ENCODE measurements at places on chromosomes 1 and 21.
A peak's percentile ranks its signal among the peaks of the same experiment; 100 is the strongest.

DNA sequence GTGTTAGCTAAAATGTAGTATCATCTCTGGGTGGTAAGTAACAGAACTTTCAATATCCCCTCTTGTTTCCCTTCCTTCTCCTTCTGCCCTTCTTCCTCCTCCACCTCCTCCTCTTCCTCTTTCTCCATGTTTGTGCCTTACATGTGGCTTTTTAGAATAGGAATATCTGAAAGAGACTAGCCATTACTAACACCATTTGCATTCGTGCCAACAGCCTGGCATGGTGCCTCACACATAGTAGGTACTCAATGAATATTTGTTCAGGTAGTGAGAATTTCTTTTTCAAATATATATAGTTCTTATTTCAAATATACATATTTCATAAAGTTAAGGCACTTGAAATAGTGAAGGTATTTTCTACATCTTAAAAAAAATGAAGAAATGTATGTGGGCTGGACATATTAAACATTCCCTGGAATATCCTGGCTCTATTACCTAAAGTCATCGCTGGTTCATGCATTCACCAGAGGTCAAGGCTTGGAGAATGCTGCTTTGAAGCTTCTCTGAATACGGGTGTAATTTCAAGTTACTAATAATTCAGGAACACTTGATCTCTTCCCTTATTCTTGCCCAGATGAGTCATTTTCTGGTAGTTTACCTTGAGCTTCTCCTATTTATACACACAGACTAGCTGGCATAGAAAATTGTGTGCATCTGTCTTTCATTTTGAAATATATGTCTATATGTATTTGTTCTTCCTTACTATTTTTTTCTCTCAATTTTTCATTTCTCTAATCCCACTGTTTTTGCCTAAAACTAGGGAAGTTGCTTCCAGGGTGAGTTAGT lies 319.4 kb downstream of the TGFB2 start:
- no peak for DNase-seq

- DNase-seq: no peak
Observed at GRCh38 chr1:61399199-61399598, 316.8 kb downstream of the NFIA start.

GRCh38 chr1:224052772-224053171 lies 61.1 kb upstream of the FBXO28 start:
- no peak for DNase-seq

DNA sequence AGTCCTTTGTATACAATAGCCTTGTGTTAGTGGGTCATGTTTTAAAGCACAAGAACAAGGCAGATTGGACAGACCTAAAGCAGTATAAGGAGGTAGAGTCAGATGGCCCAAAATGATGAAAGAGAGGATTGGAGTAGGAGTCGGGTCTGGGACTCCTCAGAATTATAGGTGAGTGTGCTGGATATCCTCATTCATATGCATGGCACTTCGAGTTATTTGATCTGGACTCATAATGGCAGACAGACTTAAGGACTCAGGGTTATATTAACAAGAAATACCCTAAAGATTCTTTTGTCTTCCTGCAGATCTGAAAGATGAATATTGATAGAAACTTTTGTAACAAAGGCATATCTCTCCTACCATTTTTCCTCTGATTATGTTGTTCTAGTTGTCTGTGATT lies 92.7 kb downstream of the GABPA start:
- no peak for DNase-seq

DNA sequence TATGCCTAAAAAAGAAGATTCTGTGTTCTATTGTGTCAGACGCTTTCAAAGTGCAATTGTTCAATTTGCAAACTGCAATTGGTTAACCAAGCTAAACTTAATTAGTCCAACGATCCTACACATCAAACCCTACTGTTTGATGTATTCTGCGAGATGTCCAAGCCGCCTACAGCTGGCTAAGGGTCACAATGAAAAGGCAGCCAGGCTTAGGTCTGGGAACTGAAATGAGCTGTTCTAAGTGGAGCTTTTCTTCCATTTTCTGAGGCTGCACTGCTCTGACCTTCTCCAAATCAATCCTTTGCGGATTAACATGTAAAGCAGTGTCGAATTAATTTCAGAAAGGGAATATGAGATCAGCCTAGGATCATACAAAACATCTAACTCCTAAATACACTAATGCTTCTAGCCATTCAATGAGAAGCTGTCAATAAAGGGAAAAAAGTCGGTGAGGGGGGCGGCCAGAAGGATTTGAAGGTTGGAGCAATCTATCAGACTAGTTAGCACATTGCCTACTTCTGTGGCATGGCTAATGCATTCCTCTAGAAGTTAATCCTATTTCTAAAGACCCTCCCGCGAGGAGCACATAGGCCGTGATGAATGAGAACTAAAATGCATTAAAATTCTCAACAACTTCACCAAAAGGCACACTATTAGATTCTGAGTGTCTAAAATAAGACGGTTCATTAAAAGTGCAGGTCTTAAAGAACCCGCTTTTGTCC lies 119.0 kb downstream of the SIM2 start:
- no peak for DNase-seq

GRCh38 chr21:33152732-33153130 lies 77.0 kb upstream of the IFNAR2 start:
- no peak for DNase-seq

- no peak for DNase-seq
Observed at GRCh38 chr1:238961790-238962189, 424.6 kb upstream of the CHRM3 start.

GRCh38 chr1:20068722-20069121 lies 1.3 kb upstream of the PLA2G5 start:
- DNase-seq: no peak

- DNase-seq: no peak
Observed at GRCh38 chr1:231736464-231736863, 109.9 kb downstream of the DISC1 start.

DNA sequence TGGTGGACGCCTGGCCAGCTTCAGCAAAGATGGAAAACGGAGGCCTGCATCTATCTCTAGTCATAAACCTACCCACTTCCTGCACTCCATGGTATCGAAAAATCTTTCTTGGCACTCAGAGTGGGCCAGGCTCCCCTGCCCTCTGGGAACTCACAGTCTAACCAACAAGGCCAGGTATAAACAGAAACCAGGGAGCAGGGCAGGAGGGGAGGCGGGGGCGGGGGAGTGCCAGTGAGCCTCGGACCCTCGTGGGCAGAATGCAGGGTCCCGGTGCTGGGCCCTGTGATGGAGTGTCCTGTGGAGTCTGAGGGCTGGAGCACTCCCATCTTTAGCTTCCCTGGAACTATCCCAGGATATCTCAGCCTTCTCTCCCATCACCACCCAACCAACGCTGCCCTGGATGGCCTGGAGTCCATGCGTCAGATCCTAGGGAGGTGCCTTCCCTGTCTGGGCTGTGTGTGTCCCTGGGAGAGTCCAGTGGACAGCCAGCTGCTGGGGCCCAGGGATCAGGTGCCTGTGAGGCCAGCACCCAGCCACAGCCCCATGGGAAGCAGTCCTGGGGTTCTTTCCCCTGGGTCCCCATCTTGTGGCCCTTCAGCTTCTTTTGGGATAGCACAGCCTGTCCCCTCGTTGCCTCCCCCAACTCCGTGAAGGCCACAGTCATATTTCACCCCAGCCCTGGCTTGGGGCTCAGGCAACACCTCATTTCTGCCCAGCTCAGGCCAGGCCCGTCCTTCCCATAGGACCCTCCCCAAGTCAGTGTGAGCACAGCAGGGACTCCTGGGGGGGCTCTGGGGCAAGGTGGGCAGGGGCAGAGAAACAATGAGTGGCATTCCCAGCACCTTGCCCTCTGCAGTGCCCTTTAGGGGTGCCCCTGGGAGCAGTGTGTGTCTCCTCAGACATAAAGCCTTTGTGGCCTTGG lies 1.1 kb upstream of the EPS8L3 start:
- DNase-seq: no peak

- no peak for DNase-seq
Observed at GRCh38 chr1:116503546-116504307, 67.1 kb downstream of the CD58 start.

- no peak for DNase-seq
Observed at GRCh38 chr21:15014221-15014620, 50.6 kb downstream of the NRIP1 start.

- DNase-seq: no peak
Observed at GRCh38 chr1:156928043-156928602, 7.7 kb downstream of the LRRC71 start.

DNA sequence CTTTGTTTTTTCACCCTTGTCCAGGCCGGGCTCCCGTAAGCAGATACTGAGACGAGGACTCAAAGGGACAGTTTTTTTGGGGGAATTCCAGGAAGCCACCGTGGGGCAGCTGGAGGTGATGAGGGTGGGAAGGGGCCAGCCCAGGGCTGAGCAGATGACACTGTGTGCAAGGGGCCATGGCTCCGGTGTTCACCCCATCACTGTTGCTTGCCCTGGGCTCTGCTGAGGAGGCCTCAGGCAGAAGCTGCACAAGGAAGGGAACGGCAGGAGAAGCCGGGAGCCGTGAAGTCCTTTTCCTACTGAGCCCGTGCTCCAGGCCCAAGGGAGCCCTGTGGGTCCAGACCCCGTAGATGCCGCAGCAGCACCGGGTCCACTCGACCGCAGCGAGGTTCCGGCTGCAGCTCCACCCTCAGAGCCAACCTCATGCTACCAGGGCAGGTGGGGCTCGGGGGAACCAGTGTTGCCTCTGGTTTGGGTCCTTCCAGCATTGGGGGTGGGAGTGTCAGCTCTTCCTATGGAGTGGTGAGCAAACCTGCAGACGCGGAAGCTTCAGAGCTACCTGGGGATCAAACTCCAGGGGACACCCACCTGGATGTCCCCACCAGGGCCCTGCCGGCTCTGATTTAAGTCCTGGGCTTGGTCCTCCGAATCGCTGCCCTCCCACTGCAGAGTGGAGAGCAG lies 4.3 kb upstream of the CALML6 start:
- no peak for DNase-seq

GRCh38 chr1:45895406-45895805 lies 92.0 kb downstream of the MAST2 start:
- no peak for DNase-seq

- no peak for DNase-seq
Observed at GRCh38 chr1:220767312-220768125, 19.2 kb upstream of the MTARC1 start.

DNA sequence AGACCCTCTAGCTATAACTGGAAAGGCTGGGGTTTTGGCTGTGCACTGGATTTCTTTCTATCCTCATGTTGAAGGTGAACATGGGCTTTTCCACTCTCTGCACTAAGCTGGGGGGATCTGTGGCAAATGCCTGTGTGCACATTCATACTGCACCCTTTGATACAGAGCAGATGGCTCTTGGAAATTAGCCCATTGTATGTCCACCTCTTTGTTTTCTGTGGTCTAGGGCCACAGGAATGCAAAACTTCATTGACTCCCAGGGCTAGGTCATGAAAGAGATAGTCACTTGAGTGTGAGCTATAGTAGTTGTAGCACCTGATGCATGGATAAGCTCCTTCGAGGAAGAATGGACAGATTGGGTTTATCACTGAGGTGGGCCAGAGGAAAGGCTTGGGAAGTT lies 5.7 kb upstream of the OR14A16 start:
- no peak for DNase-seq

DNA sequence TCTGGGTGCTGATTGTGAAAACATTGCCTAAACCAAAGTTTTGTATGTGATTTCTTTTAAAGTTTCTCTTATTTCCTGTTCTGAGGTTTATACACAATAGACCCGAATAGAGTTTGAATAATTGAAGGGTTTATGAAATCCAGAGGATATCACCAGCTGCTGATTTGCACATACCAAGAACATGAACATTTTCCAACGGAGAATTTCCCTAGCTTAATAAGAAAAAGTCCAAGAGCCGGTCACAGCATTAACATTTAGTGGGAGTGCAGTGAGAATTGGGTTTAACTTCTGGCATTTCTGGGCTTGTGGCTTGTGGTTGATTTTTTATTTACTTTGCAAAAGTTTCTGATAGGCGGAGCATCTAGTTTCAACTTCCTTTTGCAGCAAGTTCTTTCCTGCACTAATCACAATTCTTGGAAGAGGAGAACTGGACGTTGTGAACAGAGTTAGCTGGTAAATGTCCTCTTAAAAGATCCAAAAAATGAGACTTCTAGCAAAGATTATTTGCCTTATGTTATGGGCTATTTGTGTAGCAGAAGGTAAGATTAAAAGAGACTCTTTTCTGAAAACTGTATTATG lies at the start of gene CFH:
Gene CFH, plus strand, starts transcription at position 407 of the 579 bp plus-strand sequence. Its CDS starts 75 bp downstream, at position 482.
- DNase-seq: no peak

GRCh38 chr21:17446737-17447136 lies 66.1 kb upstream of the CXADR start:
- DNase-seq: no peak

- peak; percentile 53 for DNase-seq
Observed at GRCh38 chr1:205670150-205670446, 10.2 kb downstream of the SLC45A3 start.

DNA sequence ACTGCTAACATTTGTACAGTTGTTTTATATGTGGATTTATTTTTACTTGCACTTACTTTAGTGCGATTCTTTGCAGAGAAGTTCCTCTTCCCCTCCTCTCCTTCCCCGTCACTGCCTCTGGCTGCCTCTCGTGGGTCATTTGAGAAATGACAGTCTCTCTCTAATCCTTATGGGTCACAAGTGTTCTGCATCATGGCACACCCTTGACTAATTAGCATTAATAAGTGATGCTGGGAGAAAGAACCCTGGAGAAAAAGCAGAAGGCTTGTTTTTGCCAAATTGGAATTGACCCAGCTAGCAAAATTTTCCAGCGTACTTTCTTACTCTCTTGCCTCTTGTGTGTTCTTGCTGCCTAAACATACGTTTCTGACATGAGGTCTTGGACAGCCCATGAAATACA lies 301.2 kb downstream of the DUSP10 start:
- DNase-seq: peak; percentile 29

DNA sequence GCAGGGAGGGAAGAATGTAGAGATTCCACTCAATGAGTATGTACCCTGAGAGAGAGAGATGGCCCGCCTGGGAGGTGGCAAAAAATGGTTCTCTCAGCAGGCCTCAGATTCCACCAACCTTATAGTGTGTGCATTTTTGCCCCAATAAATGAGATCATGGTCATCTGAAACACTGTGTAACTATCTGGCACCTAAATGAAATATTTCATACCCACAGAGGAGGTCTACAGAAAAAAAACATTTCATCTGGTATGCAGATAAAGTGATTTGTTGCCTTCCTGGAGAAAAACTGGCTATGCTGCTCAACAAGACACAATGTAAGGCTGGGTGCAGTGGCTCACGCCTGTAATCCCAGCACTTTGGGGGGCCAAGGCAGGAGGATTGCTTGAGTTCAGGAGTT lies 4.9 kb downstream of the TMCO2 start:
- DNase-seq: no peak

- no peak for DNase-seq
Observed at GRCh38 chr1:6261615-6261995, 707 bp upstream of the GPR153 start.
